ENCODE measurements at places on chromosomes 4 and X.

GRCh38 chrX:8083286-8083685 is 87.8 kb downstream of the VCX2 start:
- DNase-seq = no peak

DNA sequence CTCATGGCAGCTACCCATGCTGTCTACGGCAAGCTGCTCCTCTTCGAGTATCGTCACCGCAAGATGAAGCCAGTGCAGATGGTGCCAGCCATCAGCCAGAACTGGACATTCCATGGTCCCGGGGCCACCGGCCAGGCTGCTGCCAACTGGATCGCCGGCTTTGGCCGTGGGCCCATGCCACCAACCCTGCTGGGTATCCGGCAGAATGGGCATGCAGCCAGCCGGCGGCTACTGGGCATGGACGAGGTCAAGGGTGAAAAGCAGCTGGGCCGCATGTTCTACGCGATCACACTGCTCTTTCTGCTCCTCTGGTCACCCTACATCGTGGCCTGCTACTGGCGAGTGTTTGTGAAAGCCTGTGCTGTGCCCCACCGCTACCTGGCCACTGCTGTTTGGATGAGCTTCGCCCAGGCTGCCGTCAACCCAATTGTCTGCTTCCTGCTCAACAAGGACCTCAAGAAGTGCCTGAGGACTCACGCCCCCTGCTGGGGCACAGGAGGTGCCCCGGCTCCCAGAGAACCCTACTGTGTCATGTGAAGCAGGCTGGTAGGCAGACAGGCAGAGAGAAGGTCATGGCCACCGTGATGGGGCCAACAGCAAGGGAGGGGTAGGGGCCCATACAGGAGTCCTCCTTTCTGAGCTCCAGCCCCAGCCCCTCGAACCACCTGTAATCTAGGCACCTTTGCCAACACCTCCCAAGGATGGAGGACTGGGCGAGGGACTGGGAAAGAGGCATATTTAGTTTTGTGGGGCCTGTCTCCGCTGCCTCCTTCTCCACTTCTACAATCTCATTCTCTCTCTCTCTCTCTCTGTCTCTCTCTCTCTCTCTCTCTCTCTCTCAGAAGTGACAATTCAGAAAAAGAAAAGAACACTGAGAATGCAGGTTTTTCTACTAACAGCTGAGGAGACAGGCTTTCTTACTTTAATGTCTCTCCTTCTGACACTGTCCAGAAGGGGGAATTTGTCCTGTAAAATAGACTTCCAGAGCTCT is 4.7 kb upstream of the TSPYL2 start:
- DNase-seq = no peak

- no peak for DNase-seq
Observed at GRCh38 chrX:120794525-120794975, 81.1 kb downstream of the CT47B1 start.

GRCh38 chr4:128335541-128335940 is 47.9 kb upstream of the PGRMC2 start:
- DNase-seq = no peak

- DNase-seq = no peak
Observed at GRCh38 chr4:166594326-166594946, 639.9 kb downstream of the SPOCK3 start.
